ENCODE measurements at places on chromosomes 1 and 21. TPM values are rescaled to one million over a fixed set of nuclear protein-coding genes. Genes with fewer than 3 reads are reported as not detected.

GRCh38 chr1:6868660-6869380 is 83.6 kb downstream of the CAMTA1 start:
- DNase-seq = no peak

DNA sequence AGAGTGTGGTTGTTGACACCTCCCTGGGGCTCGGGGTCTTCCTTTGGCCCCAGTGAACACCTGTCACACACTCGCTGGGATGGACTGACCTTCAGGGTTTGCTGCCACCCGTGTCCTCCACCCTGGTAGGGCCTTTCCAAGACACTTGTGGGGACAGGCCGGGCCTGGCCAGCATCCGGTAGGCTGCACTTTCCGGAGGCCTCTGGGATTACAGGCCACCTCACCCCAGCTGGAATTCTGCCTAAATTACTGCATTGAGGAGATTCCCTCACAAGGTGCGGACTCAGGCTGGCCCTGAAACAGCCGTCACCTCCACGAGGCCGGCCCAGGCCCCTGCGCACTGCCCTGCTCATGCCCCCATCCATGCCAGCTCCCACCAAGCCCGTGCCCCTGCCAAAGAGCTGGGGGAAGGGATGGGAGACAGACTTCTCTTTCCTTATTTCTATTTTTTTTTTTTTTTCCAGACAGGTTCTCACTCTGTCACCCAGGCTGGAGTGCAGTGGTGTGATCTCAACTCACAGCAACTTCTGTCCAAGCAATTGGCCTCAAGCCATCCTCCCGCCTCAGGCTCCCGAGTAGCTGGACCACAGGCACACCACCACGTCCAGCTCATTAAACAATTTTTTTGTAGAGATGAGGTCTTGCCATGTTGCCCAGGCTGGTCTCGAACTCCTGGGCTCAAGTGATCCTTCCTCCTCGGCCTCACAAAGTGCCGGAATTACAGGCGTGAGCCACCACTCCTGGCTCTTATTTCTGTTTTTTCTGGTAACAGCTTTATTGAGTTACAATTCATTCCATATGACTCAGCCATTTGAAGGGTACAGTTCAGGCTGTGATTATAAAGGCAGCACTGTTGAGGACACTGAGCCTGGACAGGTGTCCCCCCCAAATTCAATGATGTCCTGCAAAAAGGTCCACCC is 11.3 kb downstream of the CSTB start:
- DNase-seq = peak; percentile 52

- no peak for DNase-seq
Observed at GRCh38 chr21:46264046-46264689, 21.2 kb downstream of the MCM3AP start.

- DNase-seq = no peak
Observed at GRCh38 chr1:43731867-43732531, 24.7 kb downstream of the ST3GAL3 start.

- peak; percentile 56 for DNase-seq
Observed at GRCh38 chr1:31064718-31065309, 703 bp downstream of the PUM1 start.

DNA sequence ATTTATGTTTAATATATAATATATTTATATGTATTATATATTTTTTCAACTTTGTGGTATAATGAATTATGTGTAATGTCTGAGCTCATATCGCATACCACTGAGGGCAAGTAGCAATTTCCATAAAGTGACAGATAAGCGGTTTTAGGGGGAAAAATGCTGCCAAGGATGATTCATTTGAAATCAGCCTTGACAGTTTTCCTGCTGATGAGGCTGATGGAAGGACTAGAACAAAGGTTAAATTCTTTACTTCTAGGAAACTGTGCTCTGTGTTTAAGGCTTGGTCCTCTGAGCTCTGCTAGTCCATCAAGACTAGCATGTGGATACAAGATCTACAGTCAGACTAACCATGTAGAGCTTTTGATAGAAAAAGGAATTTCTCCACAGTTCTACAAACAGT is 19.3 kb upstream of the DDAH1 start:
- DNase-seq = no peak

GRCh38 chr1:228685081-228685660 is 50.1 kb upstream of the RHOU start:
- DNase-seq = no peak

DNA sequence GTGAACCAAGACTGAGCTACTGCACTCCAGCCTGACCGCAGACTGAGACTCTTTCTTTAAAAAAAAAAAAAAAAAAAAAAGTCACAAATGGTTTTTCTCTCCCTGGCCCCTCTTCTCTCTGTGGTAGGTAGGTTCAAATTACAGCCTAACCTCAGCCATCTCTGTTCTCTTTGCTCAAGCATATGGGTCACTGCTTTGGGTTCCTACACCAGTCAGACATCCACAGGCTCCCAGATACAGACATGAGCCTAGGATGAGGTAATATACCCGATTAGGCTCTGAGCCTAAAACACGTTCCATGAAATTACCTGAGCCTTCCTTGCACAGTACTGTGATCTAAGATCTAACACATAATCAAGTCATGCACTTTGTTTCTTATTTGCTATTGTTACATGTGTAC is 90.5 kb upstream of the JAK1 start:
- DNase-seq = no peak

DNA sequence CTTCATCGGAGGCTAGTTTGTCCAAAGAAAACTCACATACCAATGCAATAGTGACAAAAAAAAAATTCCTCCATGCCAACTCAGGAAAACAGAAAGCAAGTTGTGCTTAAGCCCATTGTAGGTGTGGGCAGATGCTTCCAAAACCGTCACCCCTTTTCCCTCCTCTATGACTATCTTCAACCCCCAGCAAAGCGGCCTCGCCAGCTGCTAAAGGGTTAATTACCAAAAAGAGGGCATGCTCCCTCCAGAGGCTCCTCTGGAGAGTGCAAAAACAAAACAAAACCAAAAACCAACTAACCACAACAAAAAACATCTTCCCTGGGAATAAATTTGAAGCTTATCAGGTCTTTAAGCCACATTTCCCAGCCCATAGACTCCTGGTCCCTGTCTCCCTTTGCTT is 1.2 kb downstream of the LMOD1 start:
- peak; percentile 55 for DNase-seq

GRCh38 chr21:19683492-19683891 is 1279.9 kb upstream of the TMPRSS15 start:
- no peak for DNase-seq

- DNase-seq = peak; percentile 70
Observed at GRCh38 chr1:25642574-25643108, 26.1 kb downstream of the MAN1C1 start.

DNA sequence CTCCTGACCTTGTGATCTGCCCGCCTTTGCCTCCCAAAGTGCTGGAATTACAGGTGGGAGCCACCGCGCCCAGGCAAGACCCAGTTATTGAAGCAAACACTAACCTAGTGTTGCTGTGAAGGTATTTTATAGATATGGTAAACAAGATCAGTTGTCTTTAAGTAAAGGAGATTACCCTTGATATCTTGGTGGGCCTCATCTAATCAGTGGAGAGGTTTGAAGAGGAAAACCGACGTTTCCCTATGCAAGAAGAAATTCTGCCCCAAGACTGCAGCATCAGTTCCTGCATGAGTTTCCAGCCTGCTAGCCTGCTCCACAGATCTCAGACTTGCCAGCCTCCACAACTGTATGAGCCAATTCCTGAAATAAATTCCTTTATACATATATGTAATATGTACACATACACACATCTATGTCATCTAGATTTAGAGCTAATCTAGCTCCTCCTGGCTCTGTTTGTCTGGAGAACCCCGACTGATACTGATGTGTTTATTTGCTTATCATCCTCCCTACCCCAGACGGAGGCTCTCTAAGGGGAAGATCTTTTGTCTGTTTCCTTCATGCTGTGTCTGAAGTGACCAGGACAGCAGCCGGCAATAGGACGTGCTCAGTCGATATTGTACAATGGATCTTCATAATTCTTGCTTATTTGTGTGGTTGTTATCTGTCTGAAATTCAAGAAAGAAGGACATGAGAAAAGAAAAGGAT is 90.9 kb downstream of the IER5 start:
- no peak for DNase-seq

DNA sequence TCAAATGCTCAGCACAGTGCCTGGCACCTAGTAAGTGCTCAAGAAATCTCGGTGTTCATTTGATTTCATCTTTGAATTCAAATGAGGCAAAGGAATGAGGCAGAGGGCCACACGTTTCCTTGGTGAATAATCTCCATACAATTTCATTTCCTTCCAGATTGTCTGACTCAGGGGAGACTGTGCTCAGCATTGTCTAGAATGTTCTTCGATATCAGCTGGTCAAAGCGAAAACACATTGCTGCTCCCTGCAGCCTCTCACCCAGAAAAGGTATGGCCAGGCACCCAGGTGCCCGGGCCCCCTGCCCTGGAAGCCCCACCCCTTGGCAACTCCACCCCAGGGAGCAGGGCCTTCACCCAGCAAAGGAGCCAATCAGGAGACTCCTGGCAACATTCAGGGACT is 55.8 kb downstream of the FBXO2 start:
- peak; percentile 59 for DNase-seq

- DNase-seq = no peak
Observed at GRCh38 chr1:2443277-2444137, 31.1 kb upstream of the PEX10 start.

GRCh38 chr1:194225821-194226220 is 1039.4 kb upstream of the B3GALT2 start:
- no peak for DNase-seq

- DNase-seq = no peak
Observed at GRCh38 chr1:200369706-200370105, 40.1 kb downstream of the ZNF281 start.

IVL gene
- total RNA-seq = 1.1 TPM

TTLL10 gene
- not detected for total RNA-seq

PDZK1IP1 gene
- not detected for total RNA-seq

LDLRAD1 gene
- not detected for total RNA-seq

CYP4A11 gene
- total RNA-seq = not detected

Data from GM23248 (cell line).